ENCODE measurements at places on chromosomes 6 and 20. TPM values are rescaled to one million over a fixed set of nuclear protein-coding genes. Genes with fewer than 3 reads are reported as not detected.

Gene SAMD5
- total RNA-seq = 8.8 TPM

Gene MTFR2
- total RNA-seq = 2.7 TPM

Gene GABRR1
- not detected for total RNA-seq

Gene ADGRB3
- 1.1 TPM for total RNA-seq

Gene VIP
- 0.98 TPM for total RNA-seq

Gene PSORS1C2
- not detected for total RNA-seq

Gene LRFN2
- not detected for total RNA-seq

DNA sequence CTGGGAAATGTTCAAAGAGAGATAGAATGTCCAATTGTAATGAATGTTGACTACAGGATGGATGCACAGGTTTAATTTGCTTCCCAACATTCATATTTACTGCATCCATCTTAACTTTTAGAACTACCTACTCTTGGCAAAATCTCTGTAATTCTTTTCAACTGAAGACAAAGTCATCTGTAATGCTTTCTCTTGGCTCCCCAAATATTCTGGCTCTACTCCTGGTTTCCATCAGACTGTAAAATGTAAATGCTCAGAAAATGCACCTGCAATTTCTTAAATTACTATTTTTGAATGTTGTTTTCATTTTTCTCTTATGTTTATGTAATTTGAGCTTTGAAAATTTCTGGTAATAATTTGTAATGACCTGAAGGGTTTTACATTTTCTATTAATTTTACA lies 480.8 kb upstream of the IMPG1 start:
- no peak for DNase-seq

DNA sequence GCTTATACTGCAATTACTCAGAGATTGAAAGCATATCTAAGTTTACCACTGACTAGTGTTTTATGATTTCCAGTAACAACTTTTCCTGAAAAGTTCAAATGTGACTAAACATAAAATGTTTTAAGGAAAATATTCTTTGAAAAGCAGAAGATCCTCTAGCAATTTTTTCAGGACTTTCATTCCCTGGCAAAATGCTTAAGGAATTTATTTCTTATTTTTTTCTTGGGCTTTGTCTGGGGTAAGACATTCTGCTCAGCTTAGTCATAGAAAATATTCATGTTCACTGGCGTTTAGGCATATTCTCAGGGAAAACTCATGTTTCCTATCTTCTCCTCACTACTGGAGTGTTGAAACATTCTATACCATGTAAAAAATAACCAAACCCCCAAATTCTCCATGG lies 235.3 kb upstream of the CEP162 start:
- no peak for DNase-seq

DNA sequence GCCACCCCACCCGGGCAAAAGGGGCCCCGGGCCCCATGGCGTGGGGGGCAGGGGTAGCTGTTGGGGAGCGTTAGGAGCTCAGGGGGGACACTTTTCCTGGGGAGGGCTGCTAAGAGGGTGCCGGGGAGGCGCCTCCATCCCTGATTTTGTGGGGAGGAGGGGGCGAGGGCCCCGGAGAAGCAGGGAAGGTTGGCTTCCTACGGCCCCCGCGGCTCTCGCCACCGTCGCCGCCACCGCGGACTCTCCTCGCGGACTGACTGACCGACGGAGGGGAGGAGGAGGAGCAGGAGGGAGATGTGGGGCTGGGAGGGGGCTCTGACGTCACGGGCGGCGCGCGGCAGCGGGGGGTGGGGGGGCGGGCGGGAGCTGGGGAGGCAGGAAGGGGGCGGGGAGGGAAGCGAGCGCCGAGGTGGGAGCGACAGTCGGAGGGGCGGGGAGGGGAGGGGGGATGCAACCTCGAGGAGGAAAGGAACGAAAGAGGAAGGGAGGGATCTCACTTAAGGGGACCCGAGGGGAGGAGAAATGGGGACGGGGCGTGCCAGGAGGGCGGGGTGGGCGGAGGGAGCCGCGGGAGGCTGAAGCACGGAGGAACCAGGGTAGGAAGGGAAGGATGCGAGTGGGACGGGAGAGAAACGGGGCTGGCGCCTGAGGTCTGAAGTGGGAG lies 5.1 kb downstream of the GABBR1 start:
- peak; percentile 63 for DNase-seq

DNA sequence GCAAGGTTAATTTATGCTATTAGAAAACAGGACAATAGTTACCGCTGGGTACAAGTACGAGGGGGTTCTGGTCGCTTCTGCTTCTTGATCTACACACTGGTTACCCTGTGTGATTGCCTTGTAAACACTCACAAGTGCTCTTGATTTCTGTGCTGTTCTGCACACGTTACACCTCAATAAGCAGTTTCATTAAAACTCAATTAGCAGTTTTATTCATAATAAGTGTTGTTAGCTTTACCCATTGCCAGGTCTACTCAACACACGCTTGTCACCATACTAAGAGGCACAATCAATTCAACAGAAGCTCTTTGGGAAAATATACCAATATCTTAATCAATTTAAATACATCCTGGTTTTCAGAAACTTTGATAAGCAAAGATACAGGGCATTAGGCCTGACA lies 20.4 kb downstream of the BMP7 start:
- DNase-seq = no peak

DNA sequence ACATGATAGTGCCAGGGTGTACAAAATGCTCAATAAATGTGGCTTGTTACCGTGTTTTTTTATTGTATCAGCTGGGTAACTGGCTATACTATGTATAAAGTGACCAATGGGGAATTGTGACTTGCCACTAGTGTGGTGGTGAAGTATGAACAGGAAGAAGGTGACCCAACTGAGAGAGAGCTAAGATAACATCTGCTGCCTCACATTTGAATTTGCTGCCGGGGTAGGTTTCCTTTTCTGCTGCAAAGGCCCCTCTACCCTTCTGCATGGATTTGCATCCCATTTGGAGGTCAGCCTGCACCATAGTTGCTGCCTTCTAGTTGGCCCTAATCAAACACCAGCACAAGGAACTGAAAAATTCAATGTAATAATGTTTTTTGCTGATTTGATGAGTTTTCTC lies 24.1 kb downstream of the IL17A start:
- DNase-seq = no peak

GRCh38 chr6:43184268-43184985 lies 2.4 kb downstream of the CUL9 start:
- no peak for DNase-seq

DNA sequence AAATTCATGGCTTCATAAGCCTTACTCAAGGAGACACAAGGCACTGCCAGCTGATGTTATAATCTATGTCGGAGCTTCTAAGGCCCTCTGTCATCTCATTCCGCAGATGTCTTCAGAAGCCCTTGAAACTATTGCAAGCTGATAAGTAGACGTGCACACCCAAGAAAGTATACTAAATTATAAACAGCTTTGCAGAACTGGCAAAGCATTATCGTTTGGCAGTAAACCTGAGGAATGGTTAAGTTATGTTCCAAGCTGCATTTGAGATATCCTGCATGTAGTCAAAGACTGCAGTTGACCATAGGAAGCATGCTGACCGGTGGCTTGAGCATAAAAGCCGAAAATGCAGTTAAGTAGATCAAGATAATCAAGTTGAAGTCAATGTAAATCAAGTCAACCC lies 425.8 kb upstream of the SOX4 start:
- DNase-seq = no peak

DNA sequence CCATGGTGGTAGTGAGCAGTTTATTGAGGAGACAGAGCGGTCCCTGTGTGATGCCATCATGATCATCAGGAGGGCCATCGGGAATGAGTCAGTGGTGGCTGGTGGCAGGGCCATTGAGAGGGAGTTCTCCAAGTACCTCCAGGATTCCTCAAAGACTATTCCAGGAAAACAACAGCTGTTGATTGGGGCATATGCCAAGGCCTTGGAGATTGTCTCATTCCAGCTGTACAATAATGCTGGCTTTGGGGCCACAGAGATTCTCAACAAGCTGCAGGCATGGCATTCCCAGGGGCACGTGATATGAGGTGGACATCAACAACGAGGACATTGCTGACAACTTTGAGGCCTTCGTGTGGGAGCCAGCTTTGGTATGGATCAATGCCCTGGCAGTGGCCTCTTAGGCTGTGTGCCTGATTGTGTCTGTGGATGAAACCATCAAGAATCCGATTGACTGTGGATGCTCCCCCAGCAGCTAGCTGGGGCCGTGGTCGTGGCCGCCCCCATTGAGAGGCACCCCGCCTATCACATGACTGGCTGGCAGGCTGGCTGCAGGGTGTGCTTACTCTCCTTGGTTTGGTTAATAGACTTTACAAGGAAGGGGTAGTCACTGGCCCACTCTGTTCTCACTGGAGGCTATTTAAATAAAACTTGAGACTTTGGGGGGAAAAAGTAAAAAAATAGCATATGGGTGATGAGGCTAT lies 16.7 kb downstream of the RAET1E start:
- DNase-seq = no peak

DNA sequence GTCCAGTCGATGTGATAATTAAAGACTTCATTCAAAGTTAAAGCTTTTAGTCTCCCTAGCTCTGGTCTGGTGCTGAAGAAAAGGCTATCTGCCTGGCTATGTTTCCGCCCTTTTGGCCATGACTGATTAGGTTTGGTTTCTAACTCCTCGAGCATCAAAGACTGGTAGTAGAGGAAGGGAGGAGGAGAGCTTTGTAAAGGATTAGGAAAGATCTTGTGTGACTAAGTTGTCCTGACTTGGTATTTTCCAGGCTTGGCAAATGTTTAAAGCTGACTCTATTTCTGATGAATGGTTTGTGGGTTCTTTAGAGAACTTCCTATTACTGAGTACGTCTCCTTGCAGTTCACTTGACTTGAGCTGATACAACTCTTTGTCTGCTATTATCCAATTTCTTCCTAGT lies 312.9 kb downstream of the GJA1 start:
- DNase-seq = no peak

GRCh38 chr6:168083514-168083885 lies 4.5 kb upstream of the FRMD1 start:
- no peak for DNase-seq

DNA sequence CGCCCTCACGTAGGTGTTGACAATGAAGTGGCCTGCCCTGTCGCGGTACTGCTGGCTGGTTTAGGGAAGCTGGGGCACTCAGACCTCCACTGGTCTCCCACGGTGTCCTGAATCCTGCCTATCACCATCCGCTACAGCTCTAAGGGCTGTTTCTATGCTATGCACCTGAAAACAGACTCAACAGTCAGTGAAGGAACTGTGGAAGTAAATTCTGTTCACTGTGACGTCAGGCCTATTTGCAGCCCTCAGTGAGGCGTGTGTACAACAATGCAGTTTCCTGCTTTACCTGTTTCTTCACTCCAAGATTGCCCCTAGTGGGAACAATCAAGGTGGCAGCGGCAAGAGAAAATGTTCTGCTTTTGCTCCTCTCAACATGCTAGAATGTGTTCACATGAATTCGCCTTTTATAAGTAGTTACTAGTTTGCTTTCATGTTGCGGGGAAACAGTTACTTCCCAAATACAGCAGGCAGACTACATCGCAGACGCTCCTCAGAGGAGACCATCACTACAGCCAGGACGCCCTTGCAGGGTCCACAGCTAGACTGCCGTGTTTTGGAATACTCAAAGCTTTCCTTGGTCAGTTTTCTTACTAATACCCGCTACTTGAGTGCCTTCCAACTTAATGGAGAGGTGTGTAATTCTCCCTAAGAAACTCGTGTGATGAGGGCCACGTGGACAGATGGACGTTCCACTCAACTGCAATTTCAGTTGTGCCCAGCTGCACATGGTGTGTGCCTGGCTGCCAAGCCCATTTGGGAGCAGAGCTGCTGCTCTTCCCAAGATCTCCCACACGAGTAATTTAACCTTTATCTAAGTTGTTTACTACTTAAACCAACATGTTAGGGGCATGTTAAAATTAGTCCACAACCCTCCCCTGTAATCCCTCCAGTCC lies 25.4 kb downstream of the DIDO1 start:
- peak; percentile 45 for DNase-seq

DNA sequence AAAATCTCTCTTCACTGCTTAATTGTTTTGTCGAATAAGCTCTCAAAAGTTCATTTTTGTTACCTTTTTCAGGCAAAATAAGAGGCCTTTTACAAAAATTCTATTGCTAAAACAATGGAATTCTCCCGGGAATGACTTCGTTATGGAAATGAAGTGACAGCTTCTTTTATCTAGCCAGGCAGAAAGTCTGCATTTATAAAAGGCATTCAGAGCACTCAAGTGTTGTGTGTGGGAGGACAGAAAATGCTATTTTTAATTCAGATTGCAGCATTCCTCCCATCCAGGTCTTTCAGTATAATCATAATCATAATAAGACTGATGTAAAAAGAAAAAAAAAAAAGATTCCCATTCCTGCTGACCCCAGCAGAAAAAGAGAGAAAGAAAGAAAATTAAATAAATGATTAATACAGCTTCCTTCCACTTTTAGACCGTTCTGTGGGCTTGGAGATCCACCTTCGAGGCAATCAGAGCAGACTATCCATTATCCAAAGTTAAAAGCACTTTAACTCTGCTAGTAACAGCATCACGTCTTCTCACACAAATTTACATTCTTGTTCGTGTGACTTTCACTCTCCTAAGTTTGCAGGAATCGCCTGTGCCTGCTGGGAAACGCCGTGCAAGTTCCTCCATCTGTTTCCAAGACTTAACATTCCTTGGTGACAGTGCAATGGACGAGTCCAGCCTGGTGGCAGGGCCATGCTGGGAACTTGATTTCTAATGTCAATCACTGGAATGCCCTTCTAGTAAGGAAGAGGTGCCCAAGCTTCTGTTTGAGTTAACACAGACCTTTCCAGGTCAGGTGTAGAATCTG lies 258.8 kb downstream of the GMPR start:
- no peak for DNase-seq

GRCh38 chr6:1766654-1767053 lies 156.9 kb downstream of the FOXC1 start:
- no peak for DNase-seq

DNA sequence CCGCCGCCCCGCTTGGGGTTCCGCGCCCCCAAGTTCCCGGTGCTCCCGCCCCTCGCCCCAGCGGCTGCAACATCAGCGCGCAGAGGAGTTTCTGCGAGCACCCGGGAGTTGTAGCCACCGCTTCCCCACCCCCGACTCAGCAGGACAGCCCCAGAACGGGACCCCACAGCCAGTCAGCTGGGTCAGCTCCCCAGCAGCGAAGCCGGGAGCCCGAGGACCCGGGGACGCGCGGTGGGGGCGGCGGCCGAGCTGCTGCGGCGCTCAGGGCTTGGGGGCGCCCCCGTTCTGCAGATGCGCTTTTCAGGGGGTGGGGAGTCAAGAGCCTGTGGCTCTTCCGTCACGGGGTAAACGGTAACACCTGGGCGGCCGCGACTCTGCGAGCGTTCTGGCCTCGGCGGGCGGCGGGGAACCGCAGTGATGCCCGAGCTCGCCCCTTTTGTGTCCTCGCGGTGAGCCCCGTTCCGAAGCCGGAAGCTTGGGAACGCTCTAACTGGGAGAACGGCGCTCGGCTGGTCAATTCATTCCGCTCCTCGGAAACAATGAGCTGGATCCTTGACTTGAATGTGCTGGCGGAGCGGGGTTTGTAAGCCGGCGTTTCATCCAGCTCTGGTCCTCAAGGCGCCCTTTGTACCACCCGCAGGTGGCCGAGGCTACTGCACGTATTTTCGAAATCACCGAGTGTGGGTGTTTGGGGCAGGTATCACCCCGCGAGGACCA lies 774 bp downstream of the PLEKHG1 start:
- peak; percentile 69 for DNase-seq

GRCh38 chr20:49693435-49694171 lies 20.1 kb downstream of the B4GALT5 start:
- no peak for DNase-seq

- no peak for DNase-seq
Measured at GRCh38 chr6:37983720-37984501, 164.4 kb downstream of the ZFAND3 start.

Data from breast epithelium (tissue), 4 donors.